ENCODE measurements at places on chromosomes 2 and 18.

GRCh38 chr2:103010306-103010705 is 248.5 kb downstream of the TMEM182 start:
- DNase-seq = no peak

DNA sequence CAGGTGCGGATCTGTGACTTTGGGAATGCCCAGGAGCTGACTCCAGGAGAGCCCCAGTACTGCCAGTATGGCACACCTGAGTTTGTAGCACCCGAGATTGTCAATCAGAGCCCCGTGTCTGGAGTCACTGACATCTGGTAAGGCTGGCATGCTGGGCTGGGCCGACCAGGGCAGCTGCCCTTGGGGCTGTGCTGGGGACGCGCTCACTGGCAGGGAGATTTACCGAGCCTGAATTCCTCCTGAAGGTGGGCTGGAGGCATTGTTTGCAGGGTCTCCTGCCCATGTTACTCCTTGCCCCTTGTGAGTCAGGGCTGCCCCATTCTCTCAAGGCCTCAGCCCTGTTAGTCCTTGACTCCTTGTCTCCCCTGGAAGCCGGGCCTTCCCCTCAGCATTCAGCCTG is 18.7 kb upstream of the GMPPA start:
- no peak for DNase-seq

GRCh38 chr2:187148059-187148714 is 299.2 kb upstream of the ZSWIM2 start:
- no peak for DNase-seq

GRCh38 chr2:29946505-29946904 is 25.1 kb upstream of the ALK start:
- no peak for DNase-seq

DNA sequence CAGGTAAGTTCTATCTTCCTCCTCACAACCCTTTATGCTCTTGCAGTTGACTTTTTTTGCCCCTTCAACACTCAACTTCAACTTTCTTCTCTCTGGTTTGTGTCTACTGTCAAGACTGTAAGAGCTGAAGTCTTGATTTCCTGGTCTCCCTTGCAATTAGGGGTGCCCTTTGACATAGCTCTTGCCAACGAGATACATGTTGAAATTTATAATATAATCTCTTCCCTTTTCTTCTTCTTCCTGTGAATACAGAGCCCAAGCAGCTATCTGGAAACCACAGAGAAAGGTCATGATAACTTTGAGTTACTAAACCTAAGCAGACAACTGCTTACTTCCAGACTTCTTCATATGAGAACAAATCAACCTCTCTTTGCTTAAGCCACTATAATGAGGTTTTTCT is 163.5 kb downstream of the MC4R start:
- DNase-seq = no peak

DNA sequence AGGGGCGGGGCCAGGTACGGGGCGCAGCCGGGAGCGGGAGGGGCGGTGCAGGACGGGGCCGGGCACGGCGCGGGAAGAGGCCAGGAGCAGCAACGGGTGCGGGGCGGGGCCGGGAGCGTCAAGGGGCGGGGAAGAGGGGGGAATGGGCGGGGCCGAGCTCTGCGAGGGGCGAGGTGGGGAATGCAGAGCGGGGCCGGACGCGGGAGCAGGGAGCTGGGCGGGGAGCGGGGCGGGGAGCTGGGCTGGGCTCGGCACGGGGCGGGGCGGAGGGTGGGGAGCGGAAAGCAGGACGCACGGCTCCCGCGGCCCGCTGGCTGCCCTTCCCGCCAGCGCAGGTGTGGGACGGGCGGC is at the start of gene IMPA2:
Gene IMPA2, plus strand, starts transcription at position 316 of the 351 bp plus-strand sequence. CDS start 163 bp downstream, outside the sequence.
- no peak for DNase-seq

DNA sequence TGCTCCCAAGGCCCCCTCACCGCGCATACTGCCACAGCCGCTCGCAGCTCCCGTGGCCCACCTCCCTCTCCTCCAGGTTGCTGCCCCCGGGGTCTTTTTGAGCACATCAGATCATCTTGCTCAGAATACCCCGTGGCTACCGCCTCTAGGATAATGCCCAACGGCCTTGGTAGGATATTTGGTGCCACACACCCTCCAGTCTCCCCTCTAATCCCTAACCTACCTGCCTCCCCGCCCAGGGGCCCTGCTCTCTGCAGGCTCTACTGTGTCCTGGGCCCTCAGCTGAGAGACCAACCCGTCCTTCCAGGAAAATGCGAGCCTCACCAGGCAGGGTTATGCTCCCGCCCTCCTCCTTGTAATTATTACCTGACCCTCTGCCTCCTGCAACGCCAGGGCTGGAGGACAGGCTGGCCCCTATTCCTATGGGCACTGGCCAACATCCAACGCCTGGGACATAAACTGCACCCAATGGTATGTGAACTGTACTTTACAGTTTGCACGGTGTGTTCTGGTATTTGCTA is 1.5 kb upstream of the MTCL1 start:
- no peak for DNase-seq

DNA sequence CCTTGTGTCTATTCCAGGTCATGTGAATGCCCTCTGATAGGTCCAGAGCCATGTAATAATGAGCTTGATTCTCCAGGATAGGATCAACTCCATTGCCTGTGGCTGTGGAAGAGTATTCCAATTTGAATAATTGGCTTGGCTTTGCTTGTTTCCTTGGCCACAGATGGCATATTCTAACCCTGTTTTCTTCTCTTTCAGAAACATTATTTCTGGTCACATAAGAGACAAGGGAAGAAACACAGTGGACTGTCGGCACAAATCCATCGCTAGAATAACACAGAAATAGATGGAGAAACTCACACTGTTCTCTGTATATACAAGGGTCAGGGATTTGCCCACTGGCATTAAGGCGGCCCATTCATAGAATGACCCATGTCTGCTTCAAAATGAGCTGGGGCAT is 278.4 kb upstream of the CCDC68 start:
- no peak for DNase-seq

GRCh38 chr18:36934884-36935283 is 106.0 kb downstream of the KIAA1328 start:
- peak; percentile 68 for DNase-seq

DNA sequence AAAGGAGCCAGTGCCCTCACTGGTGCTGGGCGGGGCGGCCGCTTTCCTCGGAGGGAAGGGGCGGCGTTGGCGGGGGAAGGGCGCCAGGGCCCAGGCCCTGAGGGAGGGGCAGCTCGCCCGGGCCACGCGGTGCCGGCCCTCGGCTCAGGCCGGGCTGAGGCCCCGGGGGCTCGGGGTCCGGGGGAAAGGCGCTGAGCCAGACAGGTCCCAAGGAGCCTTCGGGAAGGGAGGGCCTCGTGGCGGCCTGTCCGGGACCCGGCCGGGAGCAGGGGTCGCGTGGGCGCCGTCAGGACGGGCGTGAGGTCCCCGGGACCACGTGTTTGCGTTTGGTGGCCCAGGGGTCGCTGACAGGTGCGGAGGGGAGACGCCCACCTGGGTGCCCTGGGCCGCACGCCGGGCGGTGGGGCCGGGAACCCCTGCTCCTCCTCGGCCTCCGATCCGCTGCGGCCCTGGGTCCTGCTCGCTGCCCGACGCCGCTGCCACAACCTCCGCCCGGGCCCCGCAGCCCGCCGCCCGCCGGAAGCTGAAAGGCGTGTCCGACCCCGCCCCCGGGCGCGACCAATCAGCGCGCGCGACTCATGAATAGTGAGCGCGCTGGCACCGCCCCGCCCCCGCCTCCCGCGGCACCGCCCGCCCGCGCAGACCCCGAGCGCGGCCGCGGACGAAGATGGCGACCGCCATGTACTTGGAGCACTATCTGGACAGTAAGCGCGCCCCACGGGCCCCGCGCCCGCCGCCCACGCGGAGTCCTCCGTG is at the start of gene ING5:
Gene ING5, plus strand, starts transcription at position 641 of the 756 bp plus-strand sequence. Its CDS starts 27 bp downstream, at position 668.
- DNase-seq = peak; percentile 72

- no peak for DNase-seq
These were observed 41.6 kb upstream of the ANXA4 start for GRCh38 chr2:69700381-69700780.

DNA sequence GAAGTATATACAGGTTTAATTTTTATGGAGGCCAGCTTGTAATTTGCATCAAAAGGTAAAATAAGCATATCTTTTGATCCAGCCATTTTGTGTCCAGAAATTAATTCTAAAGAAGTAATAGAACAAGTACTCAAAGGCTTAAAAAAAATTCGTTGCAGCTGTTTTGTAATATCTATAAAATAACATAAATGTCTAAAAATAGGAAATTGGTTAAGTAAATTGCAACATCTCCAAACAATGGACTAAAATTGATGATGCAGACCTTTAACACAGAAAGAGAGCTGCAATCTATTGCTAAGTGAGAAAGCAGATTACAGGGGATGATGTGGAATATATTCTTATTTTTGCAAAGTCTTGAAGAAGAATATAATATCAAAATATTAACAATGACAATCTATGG is 19.4 kb downstream of the AAK1 start:
- DNase-seq = no peak

All from skeletal muscle cell (primary cell).